ENCODE measurements at places on chromosomes 6 and 20.

DNA sequence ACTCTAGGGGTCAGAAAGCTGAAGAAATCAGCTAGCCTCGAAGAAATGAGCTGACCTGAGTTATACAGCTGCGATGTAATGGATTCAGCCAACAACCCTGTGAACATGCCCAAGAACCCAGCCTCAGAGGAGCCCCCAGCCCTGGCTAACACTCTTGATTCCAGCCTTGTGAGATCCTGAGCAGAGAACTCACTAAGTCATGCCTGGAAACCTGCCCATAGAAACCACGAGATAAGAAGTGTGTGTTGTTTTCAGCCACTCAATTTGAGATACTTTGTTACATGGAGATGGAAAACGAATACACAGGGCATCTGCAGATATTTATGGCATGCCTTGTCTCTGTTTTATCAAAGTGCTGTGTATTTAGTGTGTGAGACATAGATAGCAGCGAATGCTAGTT lies 265.2 kb downstream of the QKI start:
- DNase-seq, result no peak

DNA sequence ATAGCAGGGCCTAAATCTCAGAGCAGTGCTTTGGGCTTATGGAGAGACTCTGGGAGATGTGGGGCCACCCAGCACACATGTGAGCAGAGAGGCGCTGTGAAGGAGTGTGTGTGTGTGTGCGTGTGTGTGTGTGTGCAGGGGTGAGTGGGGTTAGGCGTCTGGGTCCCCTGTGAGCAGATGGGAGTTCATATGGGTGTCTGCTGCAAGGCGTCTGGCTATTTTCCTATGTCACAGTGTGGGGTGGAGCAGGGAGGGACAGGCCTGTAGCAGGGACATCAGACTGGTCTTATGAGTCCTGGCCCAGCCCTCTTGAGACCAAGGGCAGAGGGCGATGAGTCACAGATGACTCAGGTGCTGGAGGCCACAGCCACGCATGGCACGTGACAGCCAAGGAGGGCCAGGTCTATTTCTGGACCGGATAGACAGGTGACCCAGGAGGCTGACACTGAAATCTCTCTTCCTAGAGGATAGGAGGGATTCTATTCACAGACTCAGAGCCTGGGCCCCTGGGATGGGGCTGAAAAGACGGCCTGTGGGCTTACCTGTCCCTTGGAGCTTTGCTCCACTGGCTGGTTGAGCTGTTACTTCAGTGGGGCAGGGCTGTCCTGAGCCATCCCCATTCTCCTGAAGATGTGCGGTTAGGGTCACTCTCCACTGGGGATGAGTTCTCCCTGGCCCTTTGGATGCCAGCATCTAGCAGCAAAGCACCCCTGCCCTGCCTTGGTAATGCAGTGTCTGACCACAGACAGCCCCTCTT lies 28.9 kb downstream of the VEGFA start:
- DNase-seq, result no peak

GRCh38 chr20:16472045-16472872 lies 101.0 kb downstream of the KIF16B start:
- DNase-seq, result no peak

GRCh38 chr20:52405986-52406385 lies 214.4 kb upstream of the ZFP64 start:
- DNase-seq, result no peak

- DNase-seq, result no peak
Measured at GRCh38 chr6:128252341-128253176, 267.8 kb downstream of the PTPRK start.

DNA sequence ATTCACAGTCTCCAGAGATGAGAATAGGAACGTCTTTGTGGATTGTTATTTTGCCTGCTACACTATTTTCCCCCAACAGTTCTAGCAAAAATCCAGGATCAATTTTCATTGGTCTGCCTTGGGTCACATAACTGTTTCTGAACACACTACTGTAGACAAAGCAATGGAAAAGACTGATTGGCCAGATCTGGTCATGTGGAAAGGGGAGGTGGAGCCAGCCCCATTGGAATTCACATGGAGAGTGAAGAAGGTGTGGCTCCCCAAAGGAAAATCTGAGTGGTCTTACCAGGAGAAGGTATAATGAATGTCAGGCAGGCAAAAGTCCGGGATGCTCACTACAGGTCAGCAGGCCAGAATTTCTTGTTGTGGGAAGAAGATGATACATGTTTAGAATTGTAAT lies 9.5 kb upstream of the TP53RK start:
- no peak for DNase-seq

DNA sequence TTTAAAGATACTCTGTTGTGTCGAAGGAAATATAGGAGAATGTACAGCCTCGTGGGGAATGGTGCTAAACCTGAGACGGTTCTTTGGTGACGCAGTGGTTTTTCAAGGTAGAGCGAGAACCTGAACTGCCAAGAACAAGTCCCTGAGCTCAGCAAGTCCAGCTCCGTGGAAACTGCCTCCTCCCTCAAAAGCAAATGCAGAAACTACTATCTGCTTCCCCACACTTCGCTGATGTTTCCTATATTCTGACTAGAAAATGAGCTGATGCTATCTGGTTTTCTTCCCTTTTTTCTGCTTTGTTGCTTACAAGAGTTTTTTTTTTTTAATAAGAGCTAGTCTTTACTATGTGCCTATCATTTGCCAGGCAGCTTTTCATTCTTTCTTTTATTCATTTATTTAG lies 85.3 kb upstream of the LY86 start:
- no peak for DNase-seq

GRCh38 chr6:12528581-12529363 lies 187.8 kb upstream of the PHACTR1 start:
- DNase-seq, result no peak

DNA sequence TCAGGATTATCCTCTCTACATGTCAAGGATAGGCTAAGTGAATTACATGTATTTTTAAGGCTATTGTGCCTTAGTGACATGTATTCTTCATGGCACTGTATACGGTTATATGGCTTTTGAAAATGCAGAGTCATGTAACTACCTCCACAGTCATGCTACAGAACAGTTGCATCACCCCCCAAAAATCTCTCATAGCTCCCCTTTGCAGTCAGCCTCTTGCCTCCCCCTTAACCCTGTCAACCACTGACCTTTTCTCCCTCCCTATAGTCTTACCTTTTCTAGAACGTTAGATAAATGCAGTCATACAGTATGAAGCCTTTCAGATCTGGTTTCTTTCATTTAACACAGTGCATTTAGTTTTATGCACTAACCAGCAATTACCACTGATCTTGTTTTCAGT lies 10.3 kb upstream of the RNF24 start:
- DNase-seq, result no peak

All from skeletal muscle cell (primary cell).